ENCODE measurements at places on chromosomes 3 and 15. TPM values are rescaled to one million over a fixed set of nuclear protein-coding genes. Genes with fewer than 3 reads are reported as not detected.

CERS3 gene
- total RNA-seq = not detected

EXD1 gene
- total RNA-seq = not detected

DUSP7 gene
- total RNA-seq = 13.1 TPM

ARNT2 gene
- 7.4 TPM for total RNA-seq

RTP3 gene
- total RNA-seq = not detected

TRIM42 gene
- not detected for total RNA-seq

CNOT10 gene
- total RNA-seq = 17.8 TPM

ADAMTS7 gene
- total RNA-seq = 6.5 TPM

GABRR3 gene
- not detected for total RNA-seq

MCF2L2 gene
- 0.31 TPM for total RNA-seq

TIMP4 gene
- total RNA-seq = 145 TPM

CCDC80 gene
- 278 TPM for total RNA-seq

UACA gene
- total RNA-seq = 36.1 TPM

PSTPIP1 gene
- 38.5 TPM for total RNA-seq

C15orf62 gene
- total RNA-seq = 0.50 TPM

LRRC31 gene
- not detected for total RNA-seq

DPPA2 gene
- total RNA-seq = not detected

ACKR2 gene
- total RNA-seq = 2.6 TPM

All from omental fat pad (tissue), 4 donors.